ENCODE measurements at places on chromosomes 4 and X.

DNA sequence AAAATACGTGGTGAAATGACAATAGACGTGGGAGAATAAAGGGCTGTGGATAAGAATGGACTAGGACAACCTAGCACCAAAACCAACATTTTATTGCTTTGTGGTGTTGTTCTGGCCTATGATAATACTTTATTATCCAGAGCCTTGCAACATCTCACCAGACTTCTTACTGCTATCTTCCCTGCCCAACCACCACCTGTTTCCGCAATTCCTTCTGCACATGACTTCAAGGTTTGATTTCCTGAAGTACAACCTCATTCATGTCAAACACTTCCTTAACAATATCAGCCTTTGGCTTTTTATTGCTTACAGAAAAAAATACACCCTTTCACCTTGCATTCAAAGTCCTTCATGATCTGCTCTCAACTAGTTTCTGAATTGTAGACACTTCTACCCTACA is 84.8 kb downstream of the RTL3 start:
- no peak for DNase-seq

DNA sequence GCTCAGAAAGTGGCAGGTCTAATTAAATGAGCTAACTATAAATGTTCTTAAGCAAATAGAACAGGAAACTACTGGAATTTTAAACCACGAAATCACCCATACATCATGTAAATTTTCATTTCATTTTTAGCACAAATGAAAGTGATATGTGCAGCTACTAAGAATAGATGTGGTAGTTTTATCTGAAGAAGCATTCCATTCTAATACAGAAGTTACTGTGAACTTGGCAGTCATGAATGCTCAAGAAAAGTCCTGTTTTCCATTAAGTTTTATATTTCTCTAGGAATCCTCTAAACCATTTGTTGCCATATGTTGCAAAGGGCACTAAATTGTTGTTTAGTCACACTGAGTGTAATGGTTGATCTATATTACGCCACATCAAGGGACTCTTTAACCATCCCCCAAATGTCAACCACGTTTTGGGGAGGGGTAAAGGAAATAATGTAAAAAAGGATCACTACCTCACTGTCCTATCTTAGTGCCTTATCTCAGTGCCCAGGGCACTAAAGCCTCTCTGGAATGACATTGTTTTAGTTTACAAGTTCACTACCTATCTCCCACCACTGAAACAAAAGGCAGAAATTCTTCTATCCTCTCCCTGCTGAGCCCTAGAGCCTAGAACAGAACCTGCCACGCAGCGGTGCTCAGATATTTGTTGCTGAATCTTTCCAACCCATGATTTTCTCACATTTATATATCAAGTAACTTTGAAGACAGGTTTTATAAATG is 118.0 kb downstream of the SHISA3 start:
- DNase-seq, result no peak

DNA sequence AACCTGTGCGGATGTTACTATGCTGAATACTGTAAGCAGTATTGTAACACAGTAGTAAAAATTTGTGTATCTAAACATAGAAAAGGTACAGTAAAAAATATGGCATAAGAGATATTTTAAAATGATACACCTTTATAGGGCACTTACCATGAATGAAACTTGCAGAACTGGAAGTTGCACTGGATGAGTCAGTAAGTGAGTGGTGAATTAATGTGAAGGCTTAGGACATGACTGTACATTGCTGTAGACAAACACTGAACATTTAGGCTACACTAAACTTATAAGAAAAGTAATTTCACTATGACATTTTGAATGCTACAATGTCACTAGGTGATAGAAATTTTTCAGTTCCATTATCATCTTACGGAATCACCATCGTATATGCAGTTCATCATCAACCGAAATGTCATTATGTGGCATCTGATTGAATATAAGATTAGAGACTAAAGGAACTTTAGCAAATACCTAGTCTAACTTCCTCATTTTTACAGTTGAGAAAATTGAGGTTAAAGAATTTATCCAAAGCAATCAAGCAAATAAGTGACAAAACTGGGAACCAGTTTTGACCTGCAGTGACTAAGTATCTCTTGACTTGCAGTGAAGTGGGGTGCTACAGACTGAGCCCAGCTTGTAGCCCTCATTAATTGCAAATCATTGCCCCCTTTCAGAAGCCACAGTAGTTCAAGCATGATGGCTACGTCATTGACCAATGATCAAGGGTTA is 55.3 kb downstream of the EGF start:
- no peak for DNase-seq

DNA sequence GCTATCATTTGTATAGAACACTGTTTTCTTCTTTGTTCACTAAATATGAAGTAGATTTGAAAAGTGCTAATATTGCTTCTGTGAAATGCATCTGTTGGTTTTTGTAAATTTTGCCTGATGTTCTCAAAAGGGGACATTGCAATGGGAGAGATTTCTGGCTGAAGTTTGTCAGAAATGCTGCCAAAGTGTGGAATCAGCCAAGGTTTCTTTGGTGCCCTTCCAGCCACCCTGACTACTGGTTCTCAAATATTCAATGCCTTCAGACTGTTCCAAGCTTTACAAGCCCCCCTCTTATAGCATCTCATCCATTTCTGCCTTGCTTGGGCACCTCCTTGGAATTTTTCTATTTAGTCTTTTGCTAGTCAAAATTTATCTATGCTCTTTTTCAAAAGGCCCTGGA is 60.6 kb upstream of the TMLHE start:
- no peak for DNase-seq

DNA sequence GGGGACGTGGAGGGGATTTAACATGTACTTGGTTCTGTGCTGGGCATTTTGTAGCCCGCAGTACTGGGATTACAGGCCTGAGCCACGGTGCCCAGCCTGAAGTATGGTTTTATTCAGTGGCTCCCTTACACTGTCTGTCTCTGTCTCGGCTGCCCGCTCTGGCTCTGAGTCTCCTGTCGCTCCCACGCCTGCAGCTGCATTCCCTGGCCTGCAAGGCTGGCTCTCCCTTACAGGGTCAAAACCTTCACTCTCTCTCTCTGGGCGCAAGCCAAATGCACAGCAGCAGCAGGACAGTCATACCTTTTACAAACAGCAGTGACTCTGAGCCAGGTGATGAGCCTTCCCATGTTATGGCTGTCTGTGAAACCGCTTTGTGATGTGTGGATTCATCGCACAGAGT is 72.1 kb downstream of the HTRA3 start:
- DNase-seq, result peak; percentile 68

- DNase-seq, result no peak
Observed at GRCh38 chr4:133594390-133595207, 445.5 kb downstream of the PCDH10 start.

DNA sequence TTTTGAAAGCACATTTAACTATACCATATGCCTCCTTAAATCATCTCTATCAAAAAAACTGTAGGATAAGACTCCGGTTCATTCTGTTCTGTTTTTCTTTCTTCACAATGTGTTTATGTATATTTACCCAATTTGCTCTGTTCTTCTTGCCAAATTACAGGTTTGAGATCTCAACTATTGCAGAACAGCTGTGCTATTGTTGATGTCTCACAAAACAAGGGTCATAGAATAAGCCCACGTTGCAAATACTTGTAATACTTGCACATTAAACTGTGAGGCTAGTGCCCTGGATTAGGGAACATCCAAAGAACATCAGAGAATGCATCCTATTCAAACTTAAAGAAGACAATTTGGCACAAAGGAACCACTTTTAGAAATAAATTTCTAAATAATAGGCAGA is 45.4 kb downstream of the ANTXR2 start:
- DNase-seq, result no peak

DNA sequence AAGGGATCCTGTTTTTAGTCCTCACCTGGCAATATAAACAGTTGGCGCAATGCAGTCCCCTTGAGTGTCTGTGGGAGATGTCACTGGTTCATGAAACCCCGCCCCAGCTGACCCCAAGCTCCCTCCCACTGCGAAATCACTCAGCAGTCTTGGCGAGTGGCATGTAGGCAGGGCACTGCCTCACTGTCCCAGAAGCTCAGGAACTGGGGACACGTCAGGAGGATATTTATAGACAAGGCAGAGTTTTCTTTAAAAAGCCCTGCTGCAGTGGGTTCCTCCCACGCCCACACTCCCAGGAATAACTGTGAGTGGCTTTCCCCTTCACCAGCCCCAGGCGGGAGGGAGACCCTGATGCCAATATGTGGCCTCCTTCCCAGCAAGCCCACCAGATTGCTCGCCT is 44.3 kb upstream of the PPP2R2C start:
- DNase-seq, result peak; percentile 48

GRCh38 chrX:52359614-52360232 is 9.1 kb upstream of the XAGE2 start:
- no peak for DNase-seq

- no peak for DNase-seq
Observed at GRCh38 chr4:108877821-108878220, 115.0 kb upstream of the ETNPPL start.

- no peak for DNase-seq
Observed at GRCh38 chrX:19535476-19535875, 20.2 kb upstream of the MAP3K15 start.

GRCh38 chr4:114435116-114435515 is 163.5 kb upstream of the UGT8 start:
- no peak for DNase-seq

DNA sequence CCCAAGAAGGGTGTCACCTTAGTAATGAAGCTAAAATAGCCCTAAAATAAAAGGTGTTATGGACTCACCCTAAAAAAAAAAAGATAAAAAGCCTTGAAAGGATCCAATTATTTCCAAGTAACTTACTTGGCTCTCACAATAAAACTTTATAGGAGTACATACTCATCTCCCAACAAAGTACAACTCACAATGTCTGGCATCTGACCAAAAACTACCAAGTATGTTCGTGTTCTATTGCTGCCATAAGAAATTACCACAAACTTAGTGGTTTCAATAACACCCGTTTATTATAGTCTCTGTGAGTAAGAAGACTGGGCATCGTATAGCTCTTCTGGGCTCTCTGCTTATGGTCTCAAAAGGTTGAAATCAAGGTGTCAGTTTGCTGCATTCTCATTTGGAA is 51.0 kb downstream of the BEX1 start:
- DNase-seq, result no peak

- DNase-seq, result no peak
Observed at GRCh38 chr4:110742143-110742542, 119.3 kb upstream of the PITX2 start.

DNA sequence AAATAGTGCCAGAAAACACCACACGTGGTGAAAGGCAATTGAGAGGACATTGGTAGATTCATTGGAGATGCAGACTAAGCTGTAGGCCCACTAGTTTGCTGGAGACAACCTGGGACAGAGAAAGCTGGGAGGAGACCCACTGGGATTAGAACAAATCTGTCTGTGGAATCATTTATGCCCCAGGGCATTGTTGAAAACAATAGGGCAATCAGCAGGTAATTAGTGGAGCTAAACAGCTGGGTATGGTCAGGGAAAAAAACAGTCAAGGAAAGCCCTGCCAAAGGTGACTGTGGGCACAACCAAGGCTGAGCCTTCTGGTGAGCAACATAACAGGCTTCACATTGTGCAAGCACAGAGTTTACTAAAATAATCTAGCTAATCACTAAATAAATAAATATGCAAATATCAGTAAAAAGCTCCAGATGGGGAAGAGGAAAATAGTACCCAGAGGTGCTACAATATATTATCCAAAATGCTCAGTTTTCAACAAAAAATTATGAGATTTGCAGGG is 9.0 kb downstream of the TCEAL3 start:
- no peak for DNase-seq

GRCh38 chrX:55451626-55451989 is 319 bp upstream of the MAGEH1 start:
- DNase-seq, result no peak

- no peak for DNase-seq
Observed at GRCh38 chrX:120769576-120770341, 105.9 kb downstream of the CT47B1 start.

DNA sequence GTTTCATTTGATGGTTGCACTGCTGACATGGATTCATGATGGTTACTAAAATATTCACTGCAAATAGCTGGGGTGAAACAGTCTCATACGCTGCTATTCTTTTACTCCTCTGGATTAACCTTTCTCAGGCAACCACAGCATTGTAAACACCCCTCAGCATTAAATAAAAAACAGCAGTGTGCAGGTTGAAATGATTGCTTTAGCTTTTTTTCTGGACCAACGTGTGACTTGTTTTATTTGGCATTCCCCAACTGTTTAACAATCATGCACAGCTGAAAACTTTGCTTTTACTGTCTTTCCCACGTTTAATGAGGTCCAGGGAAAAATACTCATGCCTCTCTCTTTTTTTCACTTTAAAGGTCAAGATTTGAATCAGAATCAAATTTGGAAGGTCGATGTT is 490.8 kb downstream of the RAPGEF2 start:
- DNase-seq, result no peak

DNA sequence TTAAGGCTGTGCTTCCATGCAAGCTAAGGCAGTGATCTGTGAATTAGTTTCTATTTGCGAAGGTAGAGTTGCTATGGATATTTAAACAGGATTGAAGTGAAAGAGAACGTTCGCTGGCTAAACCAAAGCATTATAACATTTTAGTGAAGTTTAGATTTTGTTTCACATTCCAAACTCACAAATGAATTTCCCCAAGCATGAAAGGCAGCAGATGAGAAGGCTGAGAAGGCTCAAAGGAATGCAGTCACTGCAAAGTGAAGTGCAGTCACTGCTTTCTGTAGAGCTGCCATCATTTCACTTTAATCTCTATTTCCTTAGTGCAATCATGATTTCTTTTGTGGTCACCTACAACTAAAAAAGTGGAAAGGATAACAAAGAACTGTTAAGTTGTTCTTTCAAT is 334.7 kb upstream of the NR3C2 start:
- DNase-seq, result no peak

DNA sequence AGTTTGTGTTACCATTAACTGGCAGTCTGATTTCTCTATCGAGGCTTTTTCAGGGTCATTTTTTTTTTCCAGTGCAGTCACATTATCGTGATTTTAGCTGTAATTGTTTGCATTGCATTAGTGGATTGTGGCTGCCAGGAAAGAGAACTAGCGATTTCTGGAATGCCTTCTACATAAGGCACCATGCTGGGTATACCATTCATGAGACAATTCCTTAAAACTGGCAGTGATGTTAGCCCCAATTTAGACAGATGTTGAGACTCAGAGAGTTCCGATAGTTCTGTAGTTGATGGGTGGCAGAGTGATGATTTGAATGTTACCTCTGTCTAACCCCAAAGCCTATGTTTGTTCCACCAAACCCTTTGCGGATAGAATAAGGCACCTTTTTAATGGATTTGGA is 175.4 kb upstream of the TENM3 start:
- DNase-seq, result no peak

DNA sequence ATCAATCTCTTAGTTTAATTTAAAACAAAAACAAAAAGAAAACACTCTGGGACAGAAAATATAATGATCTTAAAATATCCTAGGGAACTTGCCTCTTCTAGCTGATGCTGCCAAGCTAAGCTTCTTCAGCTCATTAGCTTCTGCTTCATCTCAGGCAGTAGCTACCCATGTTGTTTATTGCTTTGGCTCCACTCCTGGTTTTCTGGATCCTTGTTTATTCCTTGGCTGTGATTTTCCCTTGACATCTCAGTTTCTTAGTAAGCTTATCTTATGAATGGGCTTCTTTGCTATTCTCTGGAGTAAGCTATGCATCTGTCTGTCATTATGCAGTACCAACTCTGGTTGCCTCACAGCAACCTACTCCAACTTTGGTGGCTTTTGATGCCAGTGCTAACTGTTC is 5.1 kb upstream of the MTHFD2L start:
- DNase-seq, result no peak

- DNase-seq, result no peak
Observed at GRCh38 chrX:151081016-151081415, 95.4 kb upstream of the GPR50 start.

GRCh38 chr4:137572647-137573046 is 40.4 kb upstream of the PCDH18 start:
- DNase-seq, result no peak

All from left ventricle myocardium inferior (tissue), 1 donor.